ENCODE measurements at places on chromosomes 13 and 19.

DNA sequence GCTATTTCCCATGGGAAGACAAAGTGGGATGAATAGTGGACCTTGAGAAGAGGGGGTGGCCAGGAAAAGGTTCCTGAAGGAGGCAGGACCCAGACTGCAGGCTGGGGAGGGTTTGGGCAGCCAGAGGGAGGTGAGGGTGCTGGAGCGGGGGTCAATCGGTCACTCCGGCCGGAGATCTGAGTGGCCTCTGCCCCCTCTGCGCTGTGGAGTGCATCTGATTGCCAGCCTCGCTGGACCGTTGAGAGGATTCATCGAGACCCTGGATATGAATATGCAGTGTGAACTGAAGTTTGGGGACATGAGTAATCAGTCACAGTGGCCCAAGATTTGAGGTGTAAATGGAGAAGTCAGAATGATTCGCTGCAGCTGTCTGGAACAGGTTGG is 5.5 kb upstream of the ZNF580 start:
- H3K36me3 ChIP-seq, result peaks cover 7% of the 10 kb centered on the region
- DNase-seq, result no peak
- H3K4me1 ChIP-seq, result peaks cover 35% of the 10 kb centered on the region
- peak overlapping the region; percentile 100 for H3K27ac ChIP-seq

GRCh38 chr13:105139048-105139379 is 1396.4 kb downstream of the EFNB2 start:
- peaks cover 18% of the 10 kb centered on the region for H3K4me1 ChIP-seq
- no peak overlapping the region for H3K27ac ChIP-seq
- no peaks in the 10 kb centered on the region for H3K27me3 ChIP-seq
- DNase-seq, result no peak
- H3K4me3 ChIP-seq, result no peak overlapping the region

GRCh38 chr19:19115954-19116353 is 22.3 kb downstream of the TMEM161A start:
- H3K4me3 ChIP-seq, result no peak overlapping the region
- H3K27ac ChIP-seq, result no peak overlapping the region
- peaks cover 7% of the 10 kb centered on the region for H3K27me3 ChIP-seq
- DNase-seq, result no peak

GRCh38 chr19:3296034-3296433 is 70.3 kb upstream of the NFIC start:
- H3K27ac ChIP-seq, result no peak overlapping the region
- no peak overlapping the region for H3K4me3 ChIP-seq
- H3K36me3 ChIP-seq, result no peaks in the 10 kb centered on the region
- H3K27me3 ChIP-seq, result peaks cover 25% of the 10 kb centered on the region
- H3K4me1 ChIP-seq, result no peaks in the 10 kb centered on the region
- no peak for DNase-seq

DNA sequence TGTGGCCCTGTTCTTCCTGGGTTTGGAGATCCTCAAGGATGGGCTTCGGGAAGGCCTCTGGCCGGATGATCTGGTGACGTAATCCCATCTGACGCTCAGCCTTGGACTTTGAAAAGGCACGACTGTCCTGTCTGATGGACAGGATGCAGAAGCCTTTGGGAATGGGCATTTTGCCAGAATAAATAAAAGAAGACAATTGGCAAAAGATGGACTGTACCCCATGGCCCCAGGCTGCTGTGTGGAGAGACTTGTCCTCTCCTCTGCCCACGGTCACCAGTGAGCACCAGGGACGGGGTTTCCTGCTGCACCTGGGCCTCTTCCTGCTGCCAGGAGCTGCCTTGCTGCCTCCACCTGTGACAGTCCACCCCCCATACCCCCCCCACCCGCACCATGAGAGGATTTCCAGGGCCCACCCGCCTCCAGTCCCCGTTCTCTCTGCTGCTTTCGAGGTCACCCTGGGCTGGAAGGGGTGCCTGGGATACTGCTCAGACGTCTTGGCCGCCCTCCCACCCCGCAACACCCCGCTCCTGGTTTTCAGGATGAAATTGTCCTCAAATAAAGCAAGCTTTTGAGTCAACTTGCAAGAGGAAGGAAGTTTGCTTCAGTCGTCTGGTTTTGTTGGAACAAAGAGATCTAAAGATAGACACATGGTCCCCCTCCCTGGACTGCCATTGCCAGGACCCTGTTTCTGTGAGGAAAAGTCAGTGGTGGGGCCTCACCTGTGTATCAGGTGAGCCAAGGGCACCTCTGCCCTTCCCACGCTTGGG is 40.9 kb downstream of the MCF2L start:
- no peaks in the 10 kb centered on the region for H3K27me3 ChIP-seq
- no peak for DNase-seq
- H3K4me3 ChIP-seq, result no peak overlapping the region
- no peak overlapping the region for H3K27ac ChIP-seq

Data from mesothelial cell of epicardium (in vitro differentiated cells).